ACHN (cell line): ENCODE measurements at places on chromosomes 12 and 14.

GRCh38 chr14:61126603-61127498 lies 145.8 kb downstream of the SLC38A6 start:
- DNase-seq: no peak

- DNase-seq: no peak
Measured at GRCh38 chr12:98719515-98720504, 74.7 kb downstream of the APAF1 start.

DNA sequence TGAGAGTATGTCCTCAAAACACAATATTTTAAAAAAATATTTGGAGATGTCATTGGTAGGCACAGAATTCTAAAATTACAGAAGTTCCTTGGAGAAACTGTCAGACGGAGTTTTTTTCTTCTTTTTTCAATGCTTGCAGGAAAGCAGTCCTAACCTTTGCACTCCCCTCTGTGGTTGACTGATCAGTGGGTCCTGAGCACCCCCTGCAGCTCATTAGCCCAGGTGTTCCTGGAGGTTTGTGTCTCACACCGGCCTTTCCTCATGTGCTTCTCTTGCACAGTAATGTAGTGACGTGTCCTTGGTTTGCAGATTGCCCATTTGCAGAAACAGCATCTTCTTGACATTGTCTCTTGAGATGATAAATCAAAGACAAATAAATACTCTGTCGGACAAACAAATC lies 513.0 kb downstream of the TMEM121 start:
- DNase-seq: no peak

GRCh38 chr12:120662879-120663278 lies 22.5 kb downstream of the CABP1 start:
- no peak for DNase-seq

DNA sequence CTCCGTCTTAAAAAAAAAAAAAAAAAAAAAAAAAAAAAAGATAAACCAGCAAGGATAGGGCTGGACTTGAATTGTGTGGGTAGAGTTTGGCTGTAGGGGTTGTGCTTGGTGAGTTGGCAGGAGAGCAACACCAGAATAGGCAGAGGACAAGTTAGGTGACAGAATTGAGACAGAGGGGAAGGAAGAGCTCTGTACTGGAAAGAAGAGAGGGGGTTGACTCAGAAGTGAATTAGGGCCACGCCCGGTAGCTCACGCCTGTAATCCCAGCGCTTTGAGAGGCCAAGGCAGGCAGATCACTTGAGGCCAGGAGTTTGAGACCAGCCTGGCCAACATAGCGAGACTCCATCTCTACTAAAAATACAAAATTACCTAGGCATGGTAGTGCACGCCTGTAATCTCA lies 6.1 kb upstream of the TMEM30B start:
- no peak for DNase-seq

DNA sequence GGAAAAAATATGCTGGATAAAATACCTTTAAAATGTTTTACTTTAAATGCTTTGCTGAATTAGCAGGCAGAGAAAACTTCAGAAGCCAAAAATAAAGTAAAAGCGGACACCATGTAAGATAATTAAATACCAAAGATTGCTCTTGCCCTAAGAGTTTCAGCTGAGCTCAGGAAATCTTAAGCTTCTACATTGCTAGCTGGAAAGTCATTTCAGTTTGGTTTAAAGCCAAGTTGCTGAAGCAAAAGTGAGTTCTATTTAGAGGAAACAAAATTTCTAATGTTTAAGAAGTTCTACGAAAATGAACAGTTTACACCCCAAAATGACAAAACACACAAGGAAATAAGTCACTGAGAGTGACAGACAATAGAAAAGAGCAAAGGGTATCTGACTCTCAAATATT lies 310.0 kb downstream of the ADAMTS20 start:
- DNase-seq: no peak

DNA sequence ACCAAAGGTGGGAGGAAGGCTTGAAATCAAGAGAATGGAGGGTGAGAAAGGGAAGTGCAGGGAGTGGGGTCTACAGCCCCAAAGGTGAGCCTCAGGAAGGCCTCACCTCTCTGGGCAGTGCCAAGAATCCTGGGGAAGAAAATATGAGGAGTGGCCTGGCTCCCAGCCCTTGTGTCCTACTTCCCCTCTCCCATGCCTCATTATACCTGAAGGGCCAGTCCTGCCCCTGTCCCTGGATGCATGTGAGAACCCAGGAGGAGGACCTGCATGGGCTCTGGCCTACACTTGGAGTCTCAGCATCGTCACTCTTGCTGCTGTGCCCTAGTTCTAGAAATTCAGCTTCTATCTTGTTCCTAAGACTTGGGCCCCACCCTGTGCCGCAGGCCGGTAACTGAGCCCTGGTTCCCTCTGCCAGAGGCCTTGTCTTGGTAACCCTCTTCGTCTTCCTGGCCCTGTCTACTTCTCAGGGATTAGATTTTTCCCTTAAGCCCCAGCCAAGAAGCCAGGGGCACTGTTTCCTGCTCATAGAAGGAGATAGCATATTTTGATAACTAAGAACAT lies 10.9 kb upstream of the MYH7 start:
- no peak for DNase-seq

- no peak for DNase-seq
Measured at GRCh38 chr14:53709381-53709780, 247.2 kb downstream of the BMP4 start.

GRCh38 chr12:54661048-54661447 lies 12.9 kb upstream of the DCD start:
- no peak for DNase-seq

DNA sequence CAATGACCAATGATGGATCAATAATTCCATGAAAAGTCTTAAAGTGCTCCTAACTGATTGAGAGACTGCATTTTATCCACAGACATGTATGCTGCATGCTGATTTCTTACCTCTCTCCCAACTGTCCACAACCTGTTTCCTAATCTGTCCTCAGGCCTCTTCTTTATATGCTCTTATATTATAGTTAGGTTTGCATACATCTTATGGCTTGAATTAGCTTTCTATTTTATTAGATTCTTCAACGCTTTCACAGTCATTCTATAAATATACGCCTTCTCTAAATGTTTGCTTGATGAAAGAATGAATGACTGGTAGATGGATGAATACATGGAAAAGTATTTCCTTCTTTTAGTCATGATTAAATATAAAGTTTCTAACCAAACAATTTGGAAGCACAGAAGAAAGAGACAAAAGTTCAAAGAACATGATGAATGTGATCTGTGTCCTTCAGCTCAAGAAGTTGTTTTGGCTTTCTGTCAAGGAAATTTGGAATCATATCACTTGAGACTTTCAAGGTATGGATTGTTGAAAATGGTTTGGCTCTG lies 91.8 kb upstream of the NPAS3 start:
- no peak for DNase-seq

- DNase-seq: no peak
Measured at GRCh38 chr14:104429291-104429861, 150.2 kb upstream of the C14orf180 start.

DNA sequence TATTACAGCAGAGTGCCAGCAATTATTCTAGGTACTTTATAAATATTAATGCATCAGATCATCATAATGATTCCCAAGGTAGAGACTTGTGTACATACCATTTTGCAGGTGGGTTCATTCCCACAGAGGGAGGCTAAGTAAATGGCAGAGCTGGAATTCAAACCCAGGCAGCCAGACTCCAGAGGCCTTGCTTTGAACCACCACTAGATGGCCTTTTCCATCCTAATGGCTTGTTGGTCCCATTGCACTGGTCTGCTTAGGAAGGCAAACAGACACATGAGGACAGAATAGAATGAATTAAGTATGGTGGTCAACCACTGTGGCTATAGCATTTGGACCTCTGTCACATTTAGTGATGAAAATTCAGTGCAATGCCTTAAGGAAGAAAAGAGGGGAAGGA lies 158.7 kb downstream of the METTL25 start:
- DNase-seq: peak; percentile 58

- peak; percentile 44 for DNase-seq
Measured at GRCh38 chr12:32366714-32367113, 32.6 kb upstream of the FGD4 start.

DNA sequence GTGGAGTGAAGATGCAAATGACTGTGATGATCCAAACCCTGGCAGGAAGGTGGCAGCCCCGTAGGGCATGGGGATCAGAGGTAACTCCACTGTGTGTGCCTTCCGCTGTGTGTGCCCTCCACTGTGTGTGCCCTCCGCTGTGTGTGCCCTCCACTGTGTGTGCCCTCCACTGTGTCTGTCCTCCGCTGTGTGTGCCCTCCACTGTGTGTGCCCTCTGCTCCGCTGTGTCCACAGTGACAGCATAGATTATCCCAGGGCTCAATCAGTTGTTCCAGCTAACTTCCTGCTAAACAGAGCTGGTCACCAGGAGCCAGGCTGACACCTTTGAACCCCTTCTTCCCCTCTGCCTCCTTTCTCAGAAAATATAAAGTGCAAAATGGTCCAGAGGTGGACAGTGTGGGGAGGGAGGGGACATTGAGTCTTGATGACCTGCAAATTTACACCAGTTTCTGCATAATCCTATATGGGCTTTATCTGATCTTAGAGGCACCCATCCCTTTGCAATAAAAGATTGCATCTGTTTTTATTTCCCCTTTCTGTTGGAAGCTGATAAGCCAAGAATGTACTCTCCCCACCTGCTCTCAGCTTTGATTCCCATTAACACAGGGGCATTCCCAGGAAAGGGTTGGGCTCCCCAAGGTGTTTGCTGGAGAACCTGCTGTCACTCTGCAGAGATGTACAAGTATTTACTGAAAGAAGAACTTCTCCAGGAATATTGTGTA lies 21.6 kb upstream of the HNF1A start:
- no peak for DNase-seq

- DNase-seq: peak; percentile 89
Measured at GRCh38 chr12:54300732-54301427, at the start of gene NFE2. Gene NFE2 (minus strand): TSS chr12:54301015. CDS start chr12:54295248, 5,767 bp downstream.

- no peak for DNase-seq
Measured at GRCh38 chr12:2557597-2557996, 237.2 kb upstream of the FKBP4 start.

DNA sequence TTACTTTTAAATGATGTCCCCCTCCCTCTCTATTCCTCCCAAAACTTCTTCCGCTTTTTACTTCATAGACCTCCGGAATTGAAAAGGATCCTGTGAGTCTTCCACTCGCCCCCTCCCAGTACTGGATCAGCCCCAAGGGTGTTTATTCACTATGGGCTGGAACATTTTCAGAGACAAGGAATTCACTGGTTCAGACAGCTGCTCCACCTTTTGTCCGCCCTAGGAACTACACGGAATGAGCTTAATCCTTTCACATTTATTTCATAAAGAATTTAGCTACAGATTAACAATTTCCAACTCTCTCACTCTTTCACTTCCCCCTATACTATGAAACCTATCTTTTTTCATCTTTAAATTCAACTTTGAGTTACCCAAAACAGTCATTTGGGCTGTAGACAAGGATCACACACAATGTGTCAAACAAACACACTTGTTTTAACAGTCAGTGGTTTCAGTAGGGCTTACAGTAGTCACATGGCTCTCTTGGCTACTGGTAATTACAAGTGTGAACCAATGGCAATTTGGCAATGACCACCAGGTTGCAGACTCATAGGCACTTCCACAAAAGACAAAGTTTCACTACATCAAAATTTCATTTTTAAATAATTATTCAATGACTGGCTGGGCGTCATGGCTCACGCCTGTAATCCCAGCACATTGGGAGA lies 20.6 kb downstream of the CNIH1 start:
- DNase-seq: peak; percentile 48

DNA sequence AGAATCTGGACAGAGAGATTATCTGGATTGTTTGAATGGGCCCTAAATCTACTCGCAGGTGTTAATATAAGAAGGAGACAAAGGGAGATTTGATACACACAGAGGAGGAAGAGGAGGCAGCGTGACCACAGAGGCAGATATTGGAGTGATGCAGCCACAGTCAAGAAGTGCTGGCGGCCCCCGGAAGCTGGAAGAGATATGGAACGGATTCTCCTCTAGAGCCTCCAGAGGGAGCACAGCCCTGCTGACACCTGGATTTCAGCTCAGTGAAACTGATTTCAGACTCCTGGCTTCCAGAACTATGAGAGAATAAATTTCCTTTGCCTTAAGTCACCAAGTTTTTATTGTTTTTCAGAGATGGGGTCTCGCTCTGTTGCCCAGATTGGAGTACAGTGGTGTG lies 9.2 kb upstream of the TC2N start:
- no peak for DNase-seq

DNA sequence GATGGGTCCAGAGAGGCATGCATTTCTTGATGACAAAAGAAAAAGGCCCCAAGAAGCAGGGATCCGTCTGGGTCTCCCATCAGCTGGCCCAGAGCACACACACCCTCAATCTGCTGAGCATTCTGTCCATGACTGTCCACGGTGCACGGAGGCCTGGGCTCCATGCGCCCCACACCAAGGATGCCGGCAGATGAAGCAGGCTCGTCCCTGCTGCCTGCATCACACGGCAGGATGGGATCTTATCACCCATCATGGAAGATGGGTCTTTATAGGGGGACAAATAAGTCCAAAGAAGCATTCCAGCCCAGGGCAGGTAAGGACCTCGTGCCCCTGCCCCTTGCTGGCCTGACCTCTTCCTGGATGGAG lies 59.7 kb downstream of the PRIMA1 start:
- DNase-seq: no peak

DNA sequence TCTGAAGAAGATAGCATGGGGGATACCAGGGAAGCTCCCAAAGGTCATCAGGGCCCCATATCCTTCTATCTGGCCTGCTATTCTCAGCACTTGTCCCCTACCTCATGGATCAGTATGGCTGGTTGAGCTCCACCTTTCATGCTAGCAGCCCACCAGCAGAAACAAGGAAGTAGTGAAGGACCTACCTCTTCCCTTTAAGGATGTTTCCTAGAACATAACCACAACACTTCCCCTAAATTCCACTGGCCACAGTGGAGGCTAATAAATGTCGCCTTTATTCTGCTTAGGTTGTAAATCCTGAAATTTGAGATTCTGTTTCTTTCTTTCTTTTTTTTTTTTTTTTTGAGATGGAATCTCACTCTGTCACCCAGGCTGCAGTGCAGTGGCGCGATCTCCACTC lies 128.6 kb upstream of the PARP11 start:
- no peak for DNase-seq

GRCh38 chr14:89540830-89541470 lies 123.9 kb upstream of the FOXN3 start:
- DNase-seq: no peak
